ENCODE measurements at places on chromosomes 13 and 19.

DNA sequence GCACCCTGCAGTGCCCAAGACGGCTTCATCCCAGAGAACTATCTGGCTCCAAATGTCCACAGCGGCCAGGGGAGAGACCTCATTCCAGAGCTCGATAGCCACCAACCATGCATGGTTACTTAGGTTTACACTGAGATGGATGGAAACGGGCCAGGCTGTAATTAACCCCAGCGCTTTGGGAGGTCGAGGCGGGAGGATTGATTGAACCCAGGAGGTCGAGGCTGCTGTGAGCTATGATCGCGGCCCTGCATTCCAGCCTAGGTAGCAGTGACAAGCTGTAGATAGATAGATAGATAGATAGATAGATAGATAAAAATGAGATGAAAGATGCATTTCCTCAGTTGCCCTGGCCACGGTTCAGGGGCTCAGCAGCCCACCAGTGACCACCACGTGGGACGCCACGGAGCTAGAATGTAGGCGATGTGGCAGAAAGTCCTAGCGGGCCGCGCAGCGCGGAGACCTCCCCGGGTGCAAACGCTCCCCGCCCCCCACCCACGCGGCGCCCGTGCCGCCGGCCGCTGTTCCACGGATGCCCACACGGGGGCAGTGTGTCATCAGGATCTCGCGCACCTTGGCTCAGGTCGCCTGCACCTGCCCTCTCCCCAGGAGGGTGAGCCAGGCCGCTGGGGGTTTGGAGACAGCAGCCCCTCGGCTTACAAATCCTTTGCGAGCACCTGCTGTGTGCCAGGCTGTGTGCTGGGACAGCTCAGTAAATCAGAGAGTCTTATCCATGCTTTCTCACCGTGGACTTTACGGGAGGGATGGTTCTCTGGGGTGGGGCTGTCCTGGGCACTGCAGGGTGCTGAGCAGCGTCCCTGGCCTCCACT, 13.5 kb upstream of the TLE5 start:
- peak; percentile 77 for DNase-seq

GRCh38 chr13:44153496-44153895, 220.1 kb upstream of the SERP2 start:
- DNase-seq, result no peak

- DNase-seq, result no peak
Observed at GRCh38 chr13:78742659-78743058, 83.7 kb upstream of the OBI1 start.

GRCh38 chr13:41488124-41488523, 30.8 kb downstream of the RGCC start:
- no peak for DNase-seq

- DNase-seq, result no peak
Observed at GRCh38 chr13:26813980-26814348, 53.4 kb upstream of the GPR12 start.

GRCh38 chr13:107091861-107092260, 523.9 kb upstream of the ARGLU1 start:
- no peak for DNase-seq

GRCh38 chr13:27203854-27204253, 32.2 kb upstream of the USP12 start:
- peak; percentile 15 for DNase-seq

DNA sequence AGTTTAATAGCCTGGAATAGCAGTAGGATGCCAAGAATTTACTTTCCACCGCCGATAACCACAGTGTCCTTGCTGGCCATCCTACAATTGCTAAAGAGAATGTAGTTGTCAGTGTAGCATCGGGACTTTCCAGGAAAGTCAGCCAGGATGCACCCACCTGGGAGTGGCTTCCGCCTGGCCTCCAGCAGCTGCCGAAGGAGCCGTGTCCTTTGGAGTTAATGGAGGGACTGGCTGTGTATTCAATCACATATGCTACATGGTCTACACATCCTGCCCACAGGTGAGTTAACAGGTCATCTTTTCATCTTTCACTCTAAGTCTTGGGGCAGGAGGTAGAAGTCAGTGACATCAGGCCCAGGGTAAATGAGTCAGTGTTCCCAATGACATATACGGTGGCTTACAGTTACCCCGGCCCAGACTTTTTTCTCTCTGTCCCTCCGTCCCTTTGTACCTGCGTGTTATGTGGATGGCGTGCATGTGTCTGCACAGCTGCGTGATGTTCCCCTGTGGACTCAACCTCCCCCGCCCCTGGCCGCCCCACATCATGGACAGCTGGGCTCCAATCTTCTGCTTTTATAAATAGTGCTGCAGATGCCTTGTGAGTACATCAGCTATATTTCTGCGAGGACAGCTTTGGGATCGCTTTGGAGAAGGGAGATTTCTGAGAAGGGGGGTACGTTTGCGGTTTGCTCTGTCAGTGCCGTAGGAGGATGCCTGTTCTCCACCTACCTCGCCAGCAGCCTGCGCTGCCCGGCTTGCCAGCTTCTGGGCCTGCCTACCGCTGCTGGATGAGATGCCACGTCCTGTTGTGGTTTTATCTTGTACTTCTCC, 63.1 kb downstream of the ATP11A start:
- no peak for DNase-seq

DNA sequence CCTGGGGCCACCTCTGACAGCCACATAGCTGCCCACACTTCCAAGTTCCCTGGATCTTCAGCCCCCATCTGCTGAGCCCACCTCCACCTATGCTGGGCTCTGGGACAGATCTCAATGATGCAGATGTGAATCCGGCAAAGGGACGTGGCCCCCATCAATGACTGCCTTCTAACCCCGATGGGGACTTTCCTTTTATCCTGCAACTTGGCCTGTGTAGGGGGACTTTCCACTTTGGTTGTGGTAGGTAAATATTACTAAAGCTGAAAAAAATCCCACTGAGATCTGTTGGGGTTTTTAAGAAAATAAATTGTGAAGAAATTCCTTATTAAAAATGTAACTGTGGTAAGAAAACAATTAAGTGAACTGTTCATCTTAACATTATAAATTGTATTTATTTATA, 20.8 kb upstream of the ASPDH start:
- DNase-seq, result no peak

GRCh38 chr13:85431720-85432119, 367.5 kb downstream of the SLITRK6 start:
- peak; percentile 9 for DNase-seq

DNA sequence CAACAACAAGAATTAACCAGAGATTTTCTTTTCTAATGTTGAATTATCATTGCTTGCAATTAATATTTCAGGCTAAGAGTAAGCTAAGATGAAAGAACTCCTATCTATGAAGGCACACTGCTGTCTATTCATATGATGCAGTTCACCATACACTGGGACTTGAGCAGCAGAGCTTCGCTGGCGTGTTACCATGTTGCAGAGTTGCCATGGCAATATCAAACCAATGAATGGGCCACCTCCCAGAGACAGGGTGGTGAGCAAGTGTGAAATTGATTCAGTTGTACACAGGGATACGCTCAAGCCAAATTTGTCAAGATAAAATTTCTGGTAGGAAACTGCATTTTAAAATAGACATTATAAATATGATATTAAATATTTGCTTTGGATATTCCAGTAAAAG, 69.3 kb upstream of the MYO16 start:
- no peak for DNase-seq

DNA sequence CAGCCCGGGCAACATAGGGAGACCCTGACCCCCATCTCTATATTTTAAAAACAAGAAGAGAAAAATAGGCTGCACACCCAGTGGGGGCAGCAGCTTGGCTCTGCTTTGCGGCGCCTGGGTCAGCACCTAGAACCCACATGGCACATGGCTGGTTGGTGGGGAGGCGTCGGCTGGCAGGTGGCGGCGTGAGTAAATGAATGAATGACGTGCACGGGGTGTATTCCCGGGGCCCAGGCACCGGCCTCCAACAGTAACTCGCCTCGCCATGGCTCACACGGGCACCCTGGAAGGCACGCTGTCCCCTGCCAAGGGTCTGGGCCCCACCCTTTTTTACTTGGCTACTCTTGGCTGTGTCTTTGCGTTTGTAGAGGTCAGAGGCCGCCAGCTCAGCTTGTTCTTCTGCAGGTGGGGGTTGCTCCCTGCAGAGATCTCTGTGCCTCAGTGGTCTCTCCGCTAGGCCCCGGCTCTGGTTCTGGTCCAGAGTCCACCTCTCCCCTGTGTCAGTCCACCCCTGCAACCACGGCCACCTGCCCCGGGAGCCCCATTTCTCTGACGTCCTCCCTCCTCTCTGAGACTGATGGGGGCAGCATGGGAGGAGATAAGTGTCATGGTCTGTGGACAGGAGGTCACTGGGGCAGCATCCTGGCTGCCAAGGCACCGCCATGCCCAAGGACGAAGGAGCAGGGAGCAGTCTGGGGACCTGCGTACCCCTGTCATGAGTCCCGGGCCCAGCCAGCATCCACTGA, 5.6 kb downstream of the FZR1 start:
- DNase-seq, result no peak

GRCh38 chr13:26759907-26760831, at the start of gene GPR12:
Gene GPR12, minus strand, starts transcription at chr13:26760786. Its CDS starts 959 bp downstream, at chr13:26759827.
- DNase-seq, result no peak

GRCh38 chr13:46296115-46296822, 84.5 kb downstream of the LRRC63 start:
- no peak for DNase-seq

DNA sequence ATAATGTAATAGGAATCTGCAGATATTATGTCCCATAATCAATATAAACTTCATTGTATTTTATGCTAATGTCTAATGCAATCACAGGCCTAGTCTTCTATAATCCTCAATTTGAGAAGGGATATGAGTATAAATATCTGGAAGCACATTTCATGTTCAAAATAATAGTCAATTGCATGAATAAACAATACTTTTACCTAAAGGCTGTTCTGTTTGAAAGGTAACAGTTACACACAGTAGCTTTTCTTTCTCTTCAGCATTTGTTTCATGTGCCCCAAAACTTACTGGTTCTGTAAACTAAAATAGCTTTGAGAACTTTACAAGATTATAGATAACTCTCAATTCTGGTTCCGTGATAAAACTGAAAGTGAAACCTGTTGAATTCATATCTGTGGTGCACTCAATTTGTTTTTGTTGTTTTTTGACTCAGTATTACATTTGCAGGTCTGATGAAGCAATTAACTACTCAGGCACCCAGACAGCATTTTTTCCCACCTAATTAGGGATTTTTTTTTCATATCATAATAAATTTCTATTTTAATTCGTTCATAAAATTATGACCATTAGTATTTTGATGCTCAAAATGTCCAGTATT, 1193.8 kb downstream of the SLITRK1 start:
- no peak for DNase-seq

DNA sequence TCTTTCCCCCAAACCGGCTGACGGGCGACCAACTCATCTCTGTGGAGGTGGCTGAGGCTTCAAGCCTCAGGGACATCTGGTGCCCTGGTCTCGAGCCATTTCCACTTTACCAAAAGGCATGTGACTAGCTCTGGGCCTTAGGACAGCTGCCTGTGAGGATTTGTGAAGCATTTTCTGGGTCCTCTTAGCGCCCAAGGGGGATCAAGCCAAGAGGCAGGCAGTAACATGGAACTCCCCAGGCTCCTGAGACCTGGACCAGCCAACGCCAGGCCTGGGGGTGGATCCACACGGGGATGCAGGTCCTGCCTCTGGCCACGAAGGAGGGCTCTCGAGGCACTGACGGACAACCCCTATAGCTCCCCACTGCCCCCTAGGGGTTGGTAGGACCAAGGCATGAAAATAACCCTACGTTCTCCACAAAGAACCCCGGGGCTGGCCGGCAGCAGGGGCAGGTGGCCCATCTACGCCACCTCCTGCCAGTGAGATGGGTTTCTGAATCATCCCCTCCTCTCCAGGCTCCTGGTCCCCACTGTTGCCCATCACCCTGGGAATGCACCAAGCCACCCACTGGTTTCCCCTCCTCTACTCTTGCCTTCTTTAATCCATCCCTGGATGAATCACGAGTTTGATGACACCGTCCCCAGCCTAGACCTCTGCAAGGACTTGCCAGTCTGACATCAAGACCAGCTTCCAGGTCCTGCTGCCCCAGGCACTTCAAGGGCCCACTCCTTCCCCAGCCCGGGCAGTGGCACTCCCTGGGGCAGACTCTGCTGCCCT, 7.0 kb upstream of the MYDGF start:
- DNase-seq, result peak; percentile 62

- no peak for DNase-seq
Observed at GRCh38 chr13:32126278-32126677, 94.7 kb downstream of the FRY start.

GRCh38 chr19:45149129-45149528, 11.7 kb downstream of the NKPD1 start:
- DNase-seq, result no peak

DNA sequence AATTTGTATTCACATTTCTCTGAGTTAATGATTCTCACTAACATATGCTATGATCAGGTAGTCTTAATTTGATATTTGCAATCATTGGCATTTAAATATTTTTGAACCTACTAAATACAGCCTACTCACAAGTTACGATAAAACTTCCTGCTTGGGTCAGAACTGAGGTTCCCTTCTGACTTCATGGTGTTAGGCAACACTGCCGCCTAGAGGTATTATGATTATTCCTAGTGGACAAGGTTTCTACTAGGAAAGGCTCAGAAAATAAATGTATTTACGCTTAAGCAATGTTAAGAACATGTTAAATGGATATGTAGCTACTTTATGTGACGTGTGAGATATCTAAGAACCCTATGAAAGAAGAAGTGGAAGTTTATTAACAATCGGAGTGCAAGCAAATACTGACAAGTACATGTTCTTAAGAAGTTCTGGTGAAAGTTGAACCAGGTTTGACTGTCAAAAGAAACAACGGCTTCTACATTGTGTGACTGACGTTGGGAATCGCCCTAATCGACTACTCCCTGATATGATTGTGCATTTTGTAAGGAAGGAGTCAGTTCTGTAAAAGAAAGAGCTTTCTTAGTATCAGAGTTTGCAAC, 1395.8 kb downstream of the SLITRK5 start:
- peak; percentile 46 for DNase-seq

DNA sequence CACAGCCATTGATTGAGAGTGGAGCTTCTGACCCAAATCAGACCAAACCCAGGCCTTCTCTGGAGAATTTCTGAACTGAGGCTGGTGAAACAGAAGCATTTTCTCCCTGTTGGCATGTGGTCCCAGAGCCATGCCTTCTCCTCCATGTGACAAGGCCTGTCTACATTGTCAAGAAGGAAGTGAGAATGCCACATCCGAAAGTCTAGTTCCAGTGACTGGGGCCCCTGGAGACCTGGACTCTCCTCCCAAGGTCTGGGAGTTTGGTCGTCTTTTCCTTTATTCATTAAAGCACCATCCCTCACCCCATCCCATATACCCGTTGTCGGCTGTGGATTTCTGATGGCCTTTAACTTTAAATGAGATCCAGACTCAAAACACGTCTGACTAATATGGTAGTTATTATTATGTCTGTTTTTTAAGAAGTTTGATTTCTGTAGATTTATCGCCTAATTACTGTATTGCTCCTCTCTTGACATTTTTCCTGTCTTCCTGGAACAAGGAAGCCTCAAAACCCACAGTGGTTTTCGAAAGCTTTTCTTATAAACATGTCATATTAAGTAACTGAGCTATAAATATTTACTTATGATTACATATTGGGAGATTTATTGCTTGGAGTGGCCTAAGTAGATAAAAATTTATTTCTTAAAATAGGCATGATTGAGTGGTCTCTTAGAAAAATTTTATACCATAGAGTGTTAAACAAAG, 128.3 kb upstream of the FRY start:
- no peak for DNase-seq

GRCh38 chr19:35887197-35887596, 13.1 kb downstream of the NFKBID start:
- no peak for DNase-seq
